Activated CD4-positive, alpha-beta T cell treated with anti-CD3 and anti-CD28 coated beads, Interleukin-2, amount 10 ng/mL, durations not matched to agents 24 days and 14 days (primary cell): ENCODE measurements at places on chromosomes 12 and 14. TPM values are rescaled to one million over a fixed set of nuclear protein-coding genes. Genes with fewer than 3 reads are reported as not detected.
A peak's percentile ranks its signal among the peaks of the same experiment; 100 is the strongest.

GRCh38 chr12:62934239-62934798, 631 bp downstream of the PPM1H start:
- no peak for DNase-seq

GALNT16 gene
- total RNA-seq, result 0.05 TPM in 1 of 2 replicates, not detected in the other

DNA sequence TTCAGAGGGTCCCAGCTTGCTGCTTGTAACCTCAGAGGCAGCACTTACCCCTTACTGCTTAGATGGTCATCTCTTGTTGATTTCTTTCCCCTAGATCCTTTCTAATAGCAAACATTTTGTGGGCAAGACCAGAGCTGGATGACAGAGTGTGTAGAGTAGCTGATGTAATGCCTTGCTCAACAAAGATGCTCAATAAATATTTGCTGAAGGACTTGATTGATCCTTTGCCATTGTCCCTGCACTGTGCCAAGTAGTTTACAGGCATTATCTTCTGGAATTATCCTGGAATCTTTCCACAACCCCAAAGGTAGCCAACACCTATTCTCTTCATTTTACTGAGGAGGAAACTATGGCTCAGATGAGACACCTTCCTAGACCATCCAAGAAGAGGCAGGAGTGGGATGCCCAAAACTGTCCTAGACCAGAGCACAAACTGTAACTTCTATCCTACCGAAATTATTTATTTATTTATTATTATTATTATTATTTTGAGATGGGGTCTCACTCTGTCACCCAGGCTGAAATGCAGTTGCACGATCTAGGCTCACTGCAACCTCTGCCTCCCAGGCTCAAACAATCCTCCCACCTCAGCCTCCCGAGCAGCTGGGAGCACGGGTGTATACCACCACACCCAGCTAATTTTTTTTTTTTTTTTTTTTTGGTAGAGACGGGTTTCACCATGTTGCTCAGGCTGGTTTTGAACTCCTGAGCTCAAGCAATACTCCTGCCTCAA, 1.4 kb downstream of the MMAB start:
- no peak for DNase-seq

- DNase-seq, result no peak
Measured at GRCh38 chr12:124412646-124413015, 117.7 kb downstream of the RFLNA start.

GRCh38 chr14:67358924-67359774, 455 bp downstream of the ATP6V1D start:
- peak; percentile 61 for DNase-seq

GRCh38 chr12:55707841-55708694, at the start of gene ITGA7:
TSS of gene ITGA7 (minus strand) at chr12:55707904. CDS start at chr12:55707682, 222 bp downstream.
- DNase-seq, result peak; percentile 91
